ENCODE measurements at places on chromosomes 5 and 9.

DNA sequence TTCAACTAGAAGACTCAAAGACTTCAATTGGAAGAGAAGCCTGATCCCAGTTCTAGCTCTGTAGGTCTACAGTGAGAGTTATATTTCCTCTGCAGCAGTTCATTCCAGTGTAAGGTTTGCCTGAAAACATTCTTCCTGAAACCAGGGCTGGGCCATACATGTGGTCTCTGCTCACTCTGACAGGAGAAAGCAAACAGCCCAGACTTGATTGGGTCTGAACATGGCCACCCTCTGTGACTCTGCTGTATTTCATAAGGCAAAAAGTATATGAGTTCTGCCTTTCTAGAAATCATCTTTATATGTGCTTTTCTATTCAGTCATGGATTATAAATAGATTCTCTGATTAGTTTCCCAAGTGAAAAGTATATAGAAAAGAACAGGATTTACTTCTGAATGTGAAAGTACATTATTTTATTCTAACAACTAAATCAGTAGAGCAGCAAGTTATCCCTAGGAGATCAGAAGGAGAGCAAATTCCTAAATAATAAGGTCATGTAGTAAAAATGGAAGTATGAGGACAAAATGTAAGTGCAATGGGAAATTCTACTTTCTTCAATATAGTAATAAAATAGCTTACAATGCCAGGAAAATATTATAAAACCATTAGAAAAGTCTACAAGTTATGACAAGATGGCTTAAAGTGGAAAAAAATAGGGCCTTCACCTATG, 144.3 kb downstream of the EFNA5 start:
- DNase-seq = no peak

- peak; percentile 11 for DNase-seq
Measured at GRCh38 chr5:160165137-160166068, 46.2 kb upstream of the PWWP2A start.

GRCh38 chr5:1507457-1507856, 16.3 kb downstream of the LPCAT1 start:
- DNase-seq = no peak

DNA sequence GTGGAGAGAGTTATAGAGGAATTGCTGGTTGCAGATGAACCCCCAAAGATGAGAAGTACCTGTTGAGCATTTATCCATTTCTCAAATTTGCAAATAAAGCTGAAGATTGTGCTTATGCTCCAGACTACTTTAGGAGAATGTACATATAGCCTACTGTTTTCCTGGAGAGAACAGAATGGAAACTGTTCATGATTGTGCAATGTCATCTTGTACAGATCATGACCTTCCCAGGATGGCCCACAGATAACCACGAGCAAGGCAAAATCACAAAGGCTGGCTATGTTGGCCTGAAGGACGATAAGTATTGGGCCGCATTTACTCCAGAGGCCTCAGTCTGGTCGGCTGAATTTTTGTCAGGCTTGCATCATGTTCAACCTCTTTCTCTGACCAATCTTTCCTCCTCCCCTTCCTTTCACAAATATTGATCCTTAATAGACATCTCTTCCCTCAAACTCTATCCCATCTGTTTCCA, 28.5 kb upstream of the RICTOR start:
- no peak for DNase-seq

DNA sequence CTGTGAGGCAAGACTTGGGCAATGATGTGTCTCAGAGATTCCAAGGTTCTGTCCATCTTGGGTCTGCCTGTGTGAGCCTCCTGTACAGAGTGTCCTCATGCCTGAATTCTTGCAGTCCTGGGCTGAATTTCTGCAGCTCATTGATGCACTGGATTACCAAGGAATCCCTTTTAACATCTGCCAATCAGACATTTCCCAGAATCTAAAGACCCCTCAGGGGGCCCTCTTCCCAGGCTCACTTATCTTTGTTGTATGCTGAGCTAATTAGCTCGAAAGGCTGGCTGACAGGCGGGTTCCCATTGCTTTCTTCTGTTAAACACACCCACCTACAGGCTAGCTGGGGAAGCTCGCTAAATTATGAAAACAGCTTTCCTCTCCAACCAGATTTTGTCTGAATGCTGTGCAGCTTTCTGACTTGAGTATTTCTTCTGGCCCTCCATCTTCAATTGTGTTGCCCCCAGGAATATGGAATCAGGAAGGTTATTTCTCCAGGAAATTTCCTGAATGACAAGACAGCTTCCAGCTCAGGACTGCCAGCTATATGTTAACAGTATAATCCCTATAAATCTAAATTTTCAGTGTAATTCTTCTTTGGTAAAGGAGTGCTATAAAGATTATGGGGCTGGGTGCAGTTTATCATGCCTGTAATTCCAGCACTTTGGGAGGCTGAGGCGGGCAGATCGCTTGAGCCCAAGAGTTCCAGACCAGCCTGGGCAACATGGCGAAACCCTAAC, at the start of gene LIX1:
LIX1 (minus strand) TSS at position 91 of the 734 bp plus-strand sequence; CDS start at position 56, 35 bp downstream.
- peak; percentile 66 for DNase-seq
